ENCODE measurements at places on chromosomes 1 and 21. TPM values are rescaled to one million over a fixed set of nuclear protein-coding genes. Genes with fewer than 3 reads are reported as not detected.

The DNALI1 gene
- not detected for total RNA-seq

The ACBD6 gene
- total RNA-seq, result 47.5 TPM

The FNBP1L gene
- 73.5 TPM for total RNA-seq

The KPRP gene
- total RNA-seq, result not detected

The PSMG1 gene
- 14.3 TPM for total RNA-seq

The EBNA1BP2 gene
- 4.1 TPM for total RNA-seq

- DNase-seq, result no peak
Observed at GRCh38 chr1:201429736-201430501, 8.4 kb upstream of the TNNI1 start.

GRCh38 chr1:234606784-234607108 lies 3.2 kb downstream of the IRF2BP2 start:
- no peak for DNase-seq

DNA sequence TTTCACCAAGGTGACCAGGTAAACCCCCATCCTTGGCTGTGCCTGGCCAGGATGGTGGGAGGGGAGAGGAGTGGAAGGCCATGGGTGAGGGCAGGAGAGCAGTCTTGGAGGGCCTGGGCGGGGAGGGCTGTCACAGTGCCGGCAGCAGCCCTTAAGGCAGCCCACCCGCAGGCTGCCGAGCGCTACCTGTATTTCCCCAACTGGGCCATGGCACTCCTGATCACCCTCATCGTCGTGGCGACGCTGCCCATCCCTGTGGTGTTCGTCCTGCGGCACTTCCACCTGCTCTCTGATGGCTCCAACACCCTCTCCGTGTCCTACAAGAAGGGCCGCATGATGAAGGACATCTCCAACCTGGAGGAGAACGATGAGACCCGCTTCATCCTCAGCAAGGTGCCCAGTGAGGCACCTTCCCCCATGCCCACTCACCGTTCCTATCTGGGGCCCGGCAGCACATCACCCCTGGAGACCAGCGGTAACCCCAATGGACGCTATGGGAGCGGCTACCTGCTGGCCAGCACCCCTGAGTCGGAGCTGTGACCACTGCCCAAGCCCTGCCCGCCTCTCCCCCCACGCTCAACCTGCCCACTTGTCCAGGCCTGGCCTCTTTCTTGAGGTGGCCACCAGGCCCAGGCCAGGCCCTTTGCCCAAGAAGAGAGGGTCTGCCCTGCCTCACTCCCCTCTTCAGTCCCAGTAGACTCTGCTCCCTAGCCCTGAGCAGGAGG lies 12.0 kb upstream of the KCNC4 start:
- no peak for DNase-seq

DNA sequence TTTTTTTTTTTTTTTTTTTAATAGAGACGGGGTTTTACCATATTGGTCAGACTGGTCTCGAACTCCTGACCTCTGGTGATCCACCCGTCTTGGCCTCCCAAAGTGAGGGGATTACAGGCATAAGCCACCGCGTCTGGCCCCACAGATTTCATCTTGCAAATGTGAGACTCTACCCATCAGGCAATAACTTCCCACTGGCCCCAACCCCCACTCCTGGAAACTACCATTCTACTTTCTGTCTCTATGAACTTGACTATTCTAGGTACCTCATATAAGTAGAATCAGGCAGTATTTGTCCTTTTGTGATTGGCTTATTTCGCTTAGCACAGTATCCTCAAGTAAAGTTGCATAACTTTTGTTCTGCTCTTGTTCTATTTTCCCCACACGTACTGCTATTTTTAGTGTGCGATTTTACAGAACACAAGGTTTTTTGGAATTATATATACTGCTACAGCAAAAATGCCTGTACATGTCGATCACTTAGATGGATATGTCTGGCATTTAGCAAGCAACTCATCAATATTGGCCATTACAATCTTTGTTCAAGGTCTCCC lies 40.2 kb downstream of the ECE1 start:
- no peak for DNase-seq

DNA sequence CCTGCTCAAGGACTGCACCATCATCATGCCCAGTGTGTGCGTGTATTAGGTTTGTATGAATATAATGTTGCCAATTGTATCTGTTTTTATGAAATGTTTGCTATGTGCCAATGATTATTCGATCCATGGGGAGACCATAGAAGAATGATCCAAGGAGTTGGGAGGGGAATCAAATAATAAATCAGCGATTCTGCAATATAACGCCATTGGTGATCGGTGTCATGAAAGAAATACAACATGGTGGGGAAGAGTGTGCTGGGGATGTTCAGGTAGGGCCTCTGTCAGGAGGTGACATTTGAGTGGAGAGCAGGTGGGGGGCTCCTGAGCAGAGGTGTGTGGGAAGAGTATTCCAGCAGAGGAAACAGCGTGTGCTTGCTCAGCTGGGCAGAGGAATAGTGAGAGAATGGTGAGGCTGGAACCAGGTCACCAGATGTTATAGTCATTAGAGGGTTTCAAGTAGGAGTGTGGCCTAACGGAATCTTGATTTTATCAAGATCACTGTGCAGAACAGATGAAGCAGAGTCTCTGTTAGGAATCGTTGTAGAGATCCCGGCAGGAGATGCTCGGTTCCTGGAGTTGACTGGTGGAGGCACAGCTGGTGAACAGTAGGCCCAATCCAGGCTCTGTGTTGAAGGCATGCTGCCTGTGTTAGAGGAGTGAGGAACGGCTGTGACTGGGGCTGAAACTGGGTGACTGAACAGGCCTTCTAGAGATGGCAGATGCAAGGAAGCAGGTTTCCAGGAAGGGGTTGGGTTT lies 2.9 kb upstream of the ZNF496 start:
- no peak for DNase-seq

- DNase-seq, result peak; percentile 81
Observed at GRCh38 chr1:153678519-153679336, at the start of gene NPR1. NPR1 (plus strand) TSS chr1:153678688; CDS start chr1:153679109, 421 bp downstream.

- no peak for DNase-seq
Observed at GRCh38 chr1:55861676-55862340, 646.6 kb upstream of the USP24 start.

- no peak for DNase-seq
Observed at GRCh38 chr21:36454093-36454531, 25.8 kb downstream of the CLDN14 start.

- peak; percentile 80 for DNase-seq
Observed at GRCh38 chr1:237012788-237013383, 8.6 kb upstream of the MT1HL1 start.

DNA sequence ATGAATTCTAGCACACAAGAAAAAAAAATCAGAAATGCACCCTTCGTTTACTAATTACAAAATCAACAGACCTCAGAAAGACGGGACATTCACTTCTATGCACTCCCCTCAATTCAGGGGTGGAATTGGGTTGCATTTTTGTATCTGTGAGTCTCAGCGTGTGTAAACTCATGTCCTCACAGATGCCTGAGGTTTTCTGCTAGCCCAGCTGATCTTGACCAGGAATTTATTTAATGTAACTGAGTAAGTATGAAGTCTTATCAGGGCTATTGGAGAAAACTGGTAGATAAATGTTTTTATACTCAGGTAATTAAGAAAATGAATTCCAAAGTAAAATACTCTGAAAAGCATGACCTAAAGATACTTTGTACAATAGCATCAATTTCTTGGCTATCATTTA lies 167.7 kb downstream of the RUNX1 start:
- DNase-seq, result no peak

- no peak for DNase-seq
Observed at GRCh38 chr1:24003331-24003972, 23.3 kb upstream of the SRSF10 start.

GRCh38 chr1:227781314-227781930 lies 34.1 kb upstream of the PRSS38 start:
- DNase-seq, result no peak

DNA sequence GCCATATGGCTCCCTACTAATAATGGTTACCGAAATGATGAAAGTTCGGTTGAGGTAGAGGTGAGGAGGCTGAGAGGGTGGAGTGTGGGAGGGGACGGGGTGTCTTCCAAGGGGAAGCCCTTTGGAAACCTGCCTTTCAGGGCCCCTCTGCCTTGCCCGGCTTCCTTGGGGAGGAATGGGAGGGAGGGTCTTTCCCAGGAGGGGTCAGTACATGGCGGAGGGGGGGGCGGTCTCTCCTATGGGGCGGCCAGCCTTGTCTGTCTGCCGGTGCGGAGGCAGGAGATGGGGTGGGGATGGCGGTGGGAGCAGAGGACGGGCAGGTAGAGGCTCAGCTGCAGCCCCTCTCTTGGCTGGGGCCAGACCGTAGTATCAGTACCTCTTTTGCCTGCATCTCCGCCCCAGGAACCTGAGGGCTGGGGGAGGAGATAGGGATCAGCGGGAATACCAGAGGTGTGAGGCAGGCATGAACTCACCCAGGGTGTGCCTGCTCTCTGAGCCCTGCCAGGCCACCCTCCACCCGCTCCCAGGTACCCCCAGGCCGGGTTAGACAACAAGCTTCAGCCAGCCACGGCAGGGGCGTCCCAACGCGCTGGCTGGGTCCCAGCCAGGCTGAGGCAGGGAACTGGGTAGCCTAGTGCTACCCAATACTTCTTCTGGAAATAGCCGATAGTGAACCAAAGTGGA lies 79.4 kb upstream of the POU3F1 start:
- DNase-seq, result peak; percentile 0

DNA sequence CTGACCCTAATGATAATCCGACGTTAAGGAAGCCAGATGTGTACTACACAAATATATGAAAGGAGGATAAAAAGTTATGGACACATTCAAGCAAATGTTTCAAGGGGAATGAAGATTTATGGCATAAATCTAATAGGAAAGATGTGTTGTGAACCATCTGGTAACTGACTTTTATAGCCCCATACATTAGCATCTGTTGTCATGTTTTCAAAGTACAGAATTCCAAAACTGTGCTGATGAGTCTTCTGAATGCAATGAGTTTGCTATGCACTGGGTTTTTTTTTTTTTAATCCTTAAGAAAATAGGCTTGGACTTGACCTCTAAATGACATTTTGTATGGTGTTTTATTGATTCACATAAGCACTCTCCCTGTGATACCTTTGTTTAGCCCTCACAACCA lies 158.5 kb upstream of the ESRRG start:
- no peak for DNase-seq

DNA sequence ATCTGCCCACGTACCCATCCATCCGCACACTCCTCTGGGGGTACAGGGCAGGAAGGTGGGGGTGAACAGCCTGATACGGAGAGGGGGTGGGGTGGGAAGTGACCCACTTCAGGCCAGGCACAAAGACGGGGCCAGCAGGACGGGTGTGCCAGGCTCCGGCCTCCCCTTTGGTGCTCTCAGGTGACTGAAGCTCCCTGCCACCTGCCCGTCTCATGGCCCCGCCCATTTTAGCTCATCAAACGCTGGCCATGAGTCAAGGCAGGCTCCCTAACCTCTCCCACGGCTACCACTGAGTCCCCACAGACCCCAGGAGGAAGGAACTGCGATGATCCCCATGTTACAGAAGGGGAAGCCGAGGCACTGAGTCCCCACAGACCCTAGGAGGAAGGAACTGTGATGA lies 109.6 kb downstream of the CRYAA start:
- DNase-seq, result no peak

DNA sequence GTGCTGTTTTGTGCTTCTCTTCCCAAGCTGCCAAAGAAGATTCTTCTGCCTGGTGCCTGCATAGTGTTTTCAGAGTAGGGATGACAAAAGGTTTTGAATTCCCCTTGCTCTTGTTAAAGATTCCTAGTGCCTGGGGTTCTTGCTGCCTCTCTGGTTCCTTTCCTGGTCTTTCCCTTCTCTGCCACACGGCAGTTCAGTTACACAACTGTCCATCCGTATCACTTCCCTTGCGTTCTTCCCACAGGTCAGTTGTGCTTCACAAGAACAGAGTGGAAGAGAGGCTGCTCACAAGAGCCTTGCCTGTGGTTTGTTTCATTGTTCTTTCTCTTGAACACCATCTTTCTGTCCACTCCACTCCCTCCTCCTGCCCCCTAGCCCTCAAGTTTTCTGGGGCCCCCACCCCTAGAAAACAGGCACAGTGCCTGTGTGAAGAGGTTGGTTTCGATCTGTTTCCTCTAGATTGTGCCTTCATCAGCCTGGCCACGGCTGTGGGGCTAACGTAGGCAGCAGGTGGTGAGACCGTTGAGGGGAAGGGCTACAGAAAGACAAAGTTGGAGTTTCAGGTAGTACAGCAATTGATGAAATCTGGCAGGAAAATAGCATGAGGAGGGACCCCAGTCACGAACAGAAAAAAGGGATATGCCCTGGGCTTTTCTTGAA lies 5.8 kb downstream of the VASH2 start:
- DNase-seq, result no peak

GRCh38 chr1:96464066-96464465 lies 257.5 kb upstream of the PTBP2 start:
- DNase-seq, result no peak

- no peak for DNase-seq
Observed at GRCh38 chr1:230117694-230118093, 50.7 kb downstream of the GALNT2 start.

- DNase-seq, result no peak
Observed at GRCh38 chr1:241355311-241356010, 1.5 kb downstream of the RGS7 start.

DNA sequence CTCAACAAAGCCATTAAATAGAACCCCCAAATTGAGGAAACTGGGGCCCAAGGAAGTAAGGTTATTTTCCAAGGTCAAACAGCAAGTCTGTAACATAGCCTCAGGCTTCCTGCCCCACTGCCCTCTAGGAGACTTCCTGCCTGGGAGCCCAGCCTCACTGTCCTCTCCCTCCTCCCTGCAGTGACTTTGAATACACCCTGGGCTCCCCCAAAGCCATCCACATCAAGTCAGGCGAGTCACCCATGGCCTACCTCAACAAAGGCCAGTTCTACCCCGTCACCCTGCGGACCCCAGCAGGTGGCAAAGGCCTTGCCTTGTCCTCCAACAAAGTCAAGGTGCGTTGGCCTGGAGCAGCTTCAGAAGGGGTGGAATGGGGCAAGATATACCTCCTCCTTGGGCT lies 18.3 kb downstream of the GRHL3 start:
- DNase-seq, result no peak

GRCh38 chr1:156865258-156865657 lies 4.6 kb downstream of the NTRK1 start:
- no peak for DNase-seq

- no peak for DNase-seq
Observed at GRCh38 chr1:30290581-30290980, 432.8 kb downstream of the MATN1 start.

GRCh38 chr1:7299994-7300393 lies 471.1 kb upstream of the VAMP3 start:
- DNase-seq, result peak; percentile 28

- no peak for DNase-seq
Observed at GRCh38 chr1:28086651-28087050, 1.8 kb downstream of the EYA3 start.

GRCh38 chr1:185720633-185721272 lies 13.4 kb upstream of the HMCN1 start:
- peak; percentile 73 for DNase-seq

DNA sequence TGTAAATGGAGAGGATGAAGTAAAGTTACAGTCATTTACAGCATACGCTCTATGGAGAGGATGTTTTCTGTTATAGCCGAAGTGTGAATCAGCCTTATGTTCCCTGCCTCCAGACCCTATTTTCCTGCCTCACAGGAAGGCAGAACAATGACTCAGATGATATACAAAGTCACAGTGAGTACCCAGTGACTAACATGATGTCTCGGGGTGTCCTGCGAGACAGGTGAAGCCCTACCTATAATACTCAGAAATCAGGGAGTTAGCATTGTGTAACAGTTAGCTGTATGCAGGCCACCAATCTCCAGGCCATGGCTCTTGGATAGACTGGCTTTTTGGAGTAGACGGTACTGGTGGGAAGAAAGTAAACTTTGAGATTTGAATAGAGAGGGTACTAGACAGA lies 55.6 kb upstream of the FBXO28 start:
- no peak for DNase-seq

Measured in stomach (tissue), 19 donors.